ENCODE measurements at places on chromosomes 1 and 21.

DNA sequence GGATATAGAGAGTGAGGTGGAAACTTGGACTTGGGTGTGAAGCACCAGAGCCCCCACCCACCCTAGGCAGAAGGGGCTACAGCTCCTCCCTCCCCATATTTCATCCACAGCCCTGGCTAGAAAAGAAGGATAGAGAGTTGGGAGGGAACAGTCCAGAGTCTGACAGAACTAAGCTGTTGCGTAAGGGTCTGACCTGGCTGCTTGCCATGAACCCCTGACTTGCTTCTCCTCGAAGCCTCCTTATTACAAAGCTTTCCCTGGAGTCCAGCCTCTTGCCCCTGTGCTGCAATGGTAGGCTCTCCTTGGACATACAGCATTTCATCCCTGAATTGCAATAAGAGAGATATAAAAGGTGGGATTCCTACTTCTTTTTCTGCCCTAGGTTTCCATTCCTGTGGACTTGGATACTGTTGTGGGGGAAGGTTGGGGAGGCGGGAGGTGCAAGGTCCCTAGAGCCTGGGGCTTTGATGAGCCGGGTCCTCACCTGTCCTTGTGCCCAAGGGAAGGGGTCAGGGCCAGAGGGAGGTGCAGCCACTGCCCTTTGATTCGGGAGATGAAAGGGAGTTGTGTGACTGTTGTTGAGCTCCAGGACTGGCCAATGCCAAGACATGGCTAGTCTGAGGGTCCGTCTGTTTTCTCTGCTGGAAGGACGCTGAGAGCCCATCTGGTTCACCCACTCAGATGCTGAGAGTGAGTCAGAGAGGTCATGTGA, 2.7 kb downstream of the RHBG start:
- no peak for DNase-seq

GRCh38 chr1:235910357-235911299, 43.9 kb upstream of the LYST start:
- no peak for DNase-seq

GRCh38 chr21:42288962-42289361, 26.2 kb downstream of the TFF3 start:
- DNase-seq = no peak

DNA sequence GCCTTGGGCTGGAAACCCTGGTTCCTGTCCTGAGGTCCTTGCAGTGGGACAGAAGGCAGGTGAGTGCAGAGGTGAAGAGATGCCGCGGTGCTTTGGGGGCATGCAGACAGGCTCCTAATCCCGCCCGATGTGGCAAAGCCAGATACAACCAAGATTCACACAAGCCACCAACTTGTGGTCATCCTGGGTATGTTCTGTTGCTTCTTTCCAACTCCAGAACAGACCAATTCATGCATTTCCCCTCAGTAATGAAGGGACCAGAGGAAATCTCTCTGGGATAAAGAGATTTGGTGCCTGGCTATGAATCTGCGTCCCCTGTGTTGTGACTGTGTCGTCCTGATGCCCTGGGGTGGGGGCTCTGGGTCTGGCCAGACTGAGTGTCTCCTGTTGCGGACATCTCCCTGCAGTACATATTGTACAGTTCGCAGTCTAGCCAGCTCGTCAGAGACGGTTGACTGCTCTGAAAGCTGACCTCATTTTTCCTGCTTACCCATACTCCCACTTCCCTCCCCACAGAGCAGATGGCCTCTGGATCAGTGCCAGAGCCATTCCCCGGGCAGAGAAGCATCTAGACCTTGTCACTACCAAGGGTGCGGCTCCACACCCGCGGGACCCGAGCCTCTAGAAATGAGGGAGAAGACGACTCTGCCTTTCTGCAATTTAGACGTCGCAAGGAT, 216.3 kb downstream of the KIF26B start:
- no peak for DNase-seq

DNA sequence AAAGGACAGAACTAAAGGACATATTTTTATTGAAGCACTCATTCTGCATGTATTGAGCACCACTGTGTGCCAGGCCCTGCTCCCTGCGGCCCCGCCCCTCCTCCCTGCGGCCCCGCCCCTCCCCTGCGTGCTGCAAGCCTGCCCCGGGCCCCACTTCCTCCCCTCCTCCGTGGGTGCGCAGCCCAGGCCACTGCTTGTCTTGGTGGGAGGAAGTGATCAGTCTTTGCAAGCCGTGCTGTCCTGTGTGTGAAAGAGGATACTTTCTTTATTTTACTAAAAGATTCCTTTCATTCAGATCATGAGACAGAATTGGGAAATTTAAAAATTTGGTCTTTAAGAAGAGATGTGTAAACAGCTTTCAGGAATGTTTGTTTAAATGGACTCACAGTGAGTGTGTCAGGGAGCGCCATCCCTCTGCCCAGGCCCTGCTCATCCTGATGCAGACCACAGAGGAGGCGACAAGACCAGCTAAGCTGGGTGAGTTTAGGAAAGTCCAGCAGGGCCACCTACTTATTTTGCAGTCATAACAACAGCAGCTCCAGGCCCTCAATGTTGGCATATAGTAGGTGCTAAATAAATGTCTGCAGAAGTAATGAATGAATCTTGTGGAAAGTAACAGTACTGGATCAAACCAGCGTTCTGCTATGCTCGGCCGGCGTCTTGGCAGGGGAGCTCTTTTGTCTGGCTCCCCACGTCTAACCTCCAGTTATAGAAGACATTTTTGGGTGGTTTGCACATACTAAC, 88.3 kb upstream of the SELENON start:
- DNase-seq = no peak

- DNase-seq = no peak
Observed at GRCh38 chr1:155210314-155211104, 2.0 kb downstream of the MTX1 start.

DNA sequence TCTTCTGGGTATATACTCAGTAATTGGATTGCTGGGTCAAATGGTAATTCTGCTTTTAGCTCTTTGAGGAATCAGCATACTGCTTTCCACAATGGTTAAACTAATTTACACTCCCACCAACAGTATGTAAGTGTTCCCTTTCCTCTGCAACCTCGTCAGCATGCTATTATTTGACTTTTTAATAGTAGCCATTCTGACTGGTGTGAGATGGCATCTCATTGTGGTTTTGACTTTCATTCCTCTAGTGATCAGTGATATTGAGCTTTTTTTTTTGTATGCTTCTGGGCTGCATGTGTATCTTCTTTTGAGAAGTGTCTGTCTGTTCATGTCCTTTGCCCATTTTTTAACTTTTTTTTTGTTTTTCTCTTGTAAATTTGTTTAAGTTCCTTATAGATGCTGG, 279.4 kb downstream of the PTGER3 start:
- no peak for DNase-seq

GRCh38 chr1:63645317-63645716, 52.1 kb downstream of the PGM1 start:
- DNase-seq = no peak

DNA sequence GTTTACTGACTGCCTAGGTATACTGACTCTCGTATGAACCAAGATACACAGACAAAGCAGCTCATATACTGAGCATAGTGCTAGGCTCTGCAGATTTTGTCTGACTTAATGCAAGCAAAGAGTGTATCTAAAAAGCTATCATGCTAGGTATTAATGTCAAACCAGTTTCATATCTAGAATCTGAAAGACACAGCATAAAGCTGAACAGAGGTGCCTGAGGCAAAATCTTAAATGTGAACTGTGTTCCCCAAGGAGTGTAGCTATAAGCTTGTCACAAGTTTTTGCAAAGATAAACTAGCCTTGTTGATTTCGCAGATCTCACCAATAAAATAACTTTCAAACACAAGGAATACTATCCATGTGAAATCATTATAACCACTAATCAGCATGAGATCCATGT, 18.1 kb downstream of the JAK1 start:
- no peak for DNase-seq

DNA sequence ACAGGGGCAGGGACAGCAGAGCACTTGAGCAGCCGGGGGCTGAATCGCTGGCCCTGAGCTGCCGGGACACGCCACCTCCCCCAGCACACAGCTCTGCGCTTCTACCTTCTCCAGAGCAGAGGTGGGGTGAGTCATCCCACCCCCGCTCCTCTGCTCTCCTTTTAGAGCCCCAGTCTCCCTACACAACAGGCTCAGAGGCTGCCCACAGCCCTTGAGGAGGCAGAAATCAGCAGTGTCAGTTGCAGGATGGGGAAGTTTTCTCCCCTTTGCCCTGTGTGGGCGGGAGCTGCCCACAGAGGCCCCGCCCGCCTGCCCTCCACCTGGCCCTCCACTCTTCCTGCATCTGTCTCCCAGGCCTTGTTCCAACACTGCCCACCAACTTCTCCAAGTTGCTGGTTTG, 94.6 kb downstream of the STUM start:
- no peak for DNase-seq

GRCh38 chr1:226405411-226405988, 2.4 kb downstream of the PARP1 start:
- no peak for DNase-seq

- no peak for DNase-seq
Observed at GRCh38 chr1:64909031-64909430, 57.3 kb downstream of the JAK1 start.

- DNase-seq = no peak
Observed at GRCh38 chr1:199291022-199291740, 652.3 kb downstream of the PTPRC start.

- no peak for DNase-seq
Observed at GRCh38 chr1:237701534-237701933, 189.2 kb downstream of the ZP4 start.

GRCh38 chr1:167554028-167554779, 642 bp upstream of the CREG1 start:
- no peak for DNase-seq

DNA sequence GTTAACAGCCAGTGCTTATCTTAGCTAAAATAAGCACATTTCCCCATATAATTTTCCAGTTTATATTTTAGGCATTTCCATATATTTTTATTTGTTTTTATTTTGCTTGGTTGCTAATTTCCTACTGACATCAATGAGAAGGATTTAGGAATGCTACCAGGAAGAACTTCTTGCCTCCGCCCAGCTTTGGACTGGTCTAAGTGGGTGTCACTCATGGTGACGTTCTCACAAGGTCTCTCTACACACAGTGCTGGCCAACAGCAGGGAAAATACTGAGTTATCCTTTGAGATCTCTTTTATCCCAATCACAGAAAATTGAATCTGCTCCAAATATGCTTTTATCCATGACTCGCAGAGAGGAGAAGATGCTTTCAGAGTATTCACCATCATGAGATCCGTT, 13.2 kb downstream of the MX1 start:
- DNase-seq = no peak

DNA sequence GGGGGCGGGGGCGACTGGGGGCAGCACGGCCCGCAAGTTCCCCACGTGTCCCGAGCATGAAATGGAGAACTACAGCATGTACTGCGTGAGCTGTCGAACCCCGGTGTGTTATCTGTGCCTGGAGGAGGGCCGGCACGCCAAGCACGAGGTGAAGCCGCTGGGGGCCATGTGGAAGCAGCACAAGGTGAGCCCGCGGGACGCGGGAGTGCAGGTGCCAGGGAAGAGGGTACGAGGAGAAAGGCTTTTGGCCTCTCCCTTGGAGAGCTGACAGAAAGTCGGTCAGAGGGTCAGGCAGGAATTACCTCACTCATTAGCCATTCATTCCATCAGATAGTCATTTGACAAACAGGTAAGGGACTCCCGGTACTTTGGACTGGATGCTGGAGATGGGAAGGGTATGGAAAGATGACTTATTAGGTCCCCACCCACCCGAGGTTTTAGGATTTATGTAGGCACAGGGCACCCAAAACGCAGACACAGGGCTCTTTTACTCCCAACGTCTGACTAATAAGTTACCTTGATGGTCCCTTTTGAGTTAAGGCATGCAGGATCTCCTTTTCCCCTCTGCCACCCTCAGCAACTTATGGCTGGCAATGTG, 2.1 kb downstream of the TRIM67 start:
- DNase-seq = no peak

GRCh38 chr1:21935393-21935804, 1.7 kb downstream of the HSPG2 start:
- DNase-seq = no peak

DNA sequence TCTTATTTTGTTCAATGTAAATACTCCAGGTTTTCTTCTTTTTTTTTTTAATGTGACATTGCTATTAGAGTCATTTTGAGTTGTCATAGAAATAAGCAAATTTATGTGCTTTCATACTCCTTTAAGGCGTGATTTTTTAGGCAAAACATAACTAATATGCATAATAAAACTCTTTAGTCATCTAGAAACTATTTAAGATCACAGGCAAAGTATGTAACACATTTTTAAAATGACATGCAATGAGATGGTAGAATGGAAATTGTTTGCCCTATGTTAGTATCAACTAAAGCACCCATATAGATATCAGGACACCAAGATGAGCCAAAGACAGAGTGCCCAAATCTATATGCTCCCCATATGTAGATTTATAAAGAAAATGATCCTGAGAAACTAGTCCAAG, 41.5 kb upstream of the SGIP1 start:
- DNase-seq = no peak

DNA sequence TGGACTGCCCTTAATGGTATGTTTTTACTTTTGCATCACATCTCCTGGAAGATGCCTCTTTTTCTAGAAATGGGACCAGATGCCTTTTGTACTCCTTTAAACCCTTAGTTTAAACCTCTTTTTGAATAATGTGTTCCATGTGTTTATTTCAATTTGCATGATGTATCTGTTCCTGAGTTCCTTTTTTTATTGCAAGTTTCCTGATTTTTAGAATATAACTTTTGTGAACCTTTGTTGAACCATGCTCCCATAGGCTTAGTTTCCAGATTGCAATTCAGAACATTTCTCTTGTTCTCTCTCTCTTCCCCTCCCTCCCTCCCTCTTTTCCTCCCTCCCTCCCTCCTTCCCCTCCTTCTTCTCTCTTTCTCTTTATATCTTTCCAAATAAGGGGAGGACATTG, 81.9 kb downstream of the RGL1 start:
- DNase-seq = no peak

DNA sequence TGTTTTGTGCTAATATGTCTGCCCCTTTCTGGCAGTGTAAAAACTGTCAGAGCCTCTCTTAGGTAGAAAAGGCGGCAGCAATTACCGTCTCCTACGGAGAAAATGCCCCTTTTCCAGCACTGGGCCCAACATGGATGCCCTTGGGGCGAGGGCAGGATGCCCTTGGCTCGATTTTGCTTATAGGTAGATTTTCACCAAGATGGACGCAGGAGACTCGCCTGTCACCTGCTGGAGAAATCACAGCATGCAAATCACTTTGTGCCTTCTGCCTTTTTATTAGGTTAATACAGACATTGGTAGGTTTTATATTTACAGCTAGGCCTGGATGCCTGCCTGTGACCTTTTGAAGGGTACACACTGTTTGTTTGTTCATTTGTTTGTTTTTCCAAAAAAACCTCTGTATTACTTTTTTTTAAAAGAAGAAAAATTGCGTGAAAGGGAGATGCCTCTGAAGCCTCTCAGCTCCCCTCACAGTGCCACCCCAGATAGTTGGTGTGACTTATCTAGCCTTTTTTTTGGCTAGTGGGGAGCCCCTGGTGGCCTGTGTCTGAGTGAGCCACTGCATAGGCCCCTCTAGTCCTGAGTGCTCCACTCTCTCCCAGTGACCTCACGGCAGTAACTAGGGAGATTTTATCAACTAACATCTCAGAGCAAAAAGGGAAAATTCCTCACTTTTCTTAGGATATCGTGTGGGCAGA, 2.5 kb downstream of the ATP1B1 start:
- peak; percentile 17 for DNase-seq

GRCh38 chr21:37087188-37087587, 14.1 kb downstream of the TTC3 start:
- DNase-seq = peak; percentile 34

GRCh38 chr1:198805498-198806151, 166.8 kb downstream of the PTPRC start:
- DNase-seq = no peak

- no peak for DNase-seq
Observed at GRCh38 chr1:40612345-40612831, 53.1 kb downstream of the RIMS3 start.
